ENCODE measurements at places on chromosomes 1 and 21.

DNA sequence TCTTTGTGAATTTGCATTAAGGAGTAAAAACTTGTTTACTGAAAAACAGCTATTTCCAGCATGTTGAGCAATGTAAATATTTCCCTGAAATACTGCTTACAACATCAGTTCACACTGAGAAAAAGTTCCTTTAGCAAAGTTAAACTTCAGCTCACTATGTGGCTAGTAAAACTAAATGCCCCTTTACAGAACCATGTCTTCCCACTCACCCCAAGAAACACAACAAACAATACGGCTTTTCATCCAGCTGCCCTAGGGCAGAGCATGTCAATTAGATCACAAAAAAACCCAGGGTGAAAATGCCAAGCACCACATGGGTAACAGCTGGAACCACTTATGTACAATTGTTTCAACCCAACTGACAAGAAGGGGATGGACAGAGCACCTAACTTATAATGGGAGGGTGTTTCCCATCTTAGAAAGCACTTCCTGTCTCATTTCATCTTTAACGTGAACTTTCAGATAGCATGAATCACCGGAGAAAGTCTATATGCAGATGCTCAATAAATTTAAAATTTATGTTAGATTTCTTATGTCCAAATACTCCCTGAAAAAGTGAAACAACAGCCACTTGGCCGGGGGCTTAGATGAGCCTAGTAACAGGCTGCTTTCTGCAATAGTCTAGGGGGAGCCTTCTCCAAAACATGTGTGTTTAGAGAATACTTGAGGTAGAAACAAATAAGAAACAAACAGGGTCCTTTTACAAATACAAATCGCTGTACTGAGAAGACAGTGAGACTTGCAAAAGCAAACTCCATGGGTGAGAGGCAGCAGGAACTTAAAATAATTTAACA, 6.6 kb downstream of the NID1 start:
- no peak for DNase-seq

- DNase-seq: no peak
Observed at GRCh38 chr1:98420376-98421084, 241.0 kb upstream of the SNX7 start.

DNA sequence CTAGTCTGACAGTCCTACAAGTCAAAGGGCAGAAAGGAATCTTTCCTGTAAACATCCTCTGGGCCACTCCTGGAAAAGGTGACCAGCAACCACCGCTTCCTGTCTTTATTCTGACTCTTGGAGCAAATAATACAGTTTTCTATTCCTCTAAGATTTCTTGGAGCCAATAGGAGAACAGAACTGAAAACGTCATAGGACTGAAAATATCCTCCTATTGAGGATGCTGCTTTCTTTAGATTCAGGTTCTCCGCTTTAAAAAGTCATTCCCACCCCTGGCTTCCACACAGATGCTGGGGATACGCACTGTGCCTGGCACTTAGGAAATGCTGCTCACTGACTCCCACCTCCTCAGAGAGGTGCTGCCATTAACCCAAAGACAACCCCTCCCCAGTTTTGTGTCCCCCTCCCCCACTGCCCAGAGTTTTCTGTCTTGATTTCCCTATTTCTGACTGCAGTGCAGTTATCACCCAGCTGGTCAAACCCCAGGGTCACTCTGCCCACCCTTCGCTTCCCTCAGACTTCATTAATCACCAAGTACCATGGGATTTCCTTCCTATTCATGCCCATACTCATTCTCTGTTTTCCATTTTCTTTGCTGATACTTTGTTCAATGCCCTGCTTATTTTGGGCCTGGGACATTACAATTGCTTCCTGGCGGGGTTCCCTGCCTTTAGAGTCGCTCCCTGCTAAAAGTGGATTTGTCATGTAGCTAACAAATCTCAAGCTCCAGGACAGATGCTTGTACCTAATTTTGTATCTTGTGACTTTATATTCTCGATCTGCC, 82.1 kb upstream of the ARHGAP29 start:
- DNase-seq: no peak

GRCh38 chr1:219792337-219793021, 135.9 kb downstream of the SLC30A10 start:
- no peak for DNase-seq

DNA sequence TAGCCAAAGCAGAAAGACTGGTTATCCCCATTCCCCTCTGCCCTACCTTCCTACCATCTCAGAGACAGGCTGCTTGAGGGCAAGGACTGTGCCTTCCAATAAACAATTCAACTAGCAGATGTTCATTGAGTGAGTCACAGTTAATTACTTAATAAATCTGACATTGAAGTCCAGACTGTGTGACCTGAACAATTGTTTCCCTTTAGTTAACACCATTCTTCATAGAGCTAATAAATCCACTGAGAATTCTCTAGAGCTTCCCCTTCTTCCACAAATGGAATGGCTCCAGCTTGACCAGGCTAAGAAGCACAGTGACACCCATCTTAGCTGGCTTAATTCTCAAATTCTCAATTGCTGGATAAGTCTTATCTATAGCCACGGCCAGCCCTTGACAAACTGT, 61.9 kb upstream of the GJA5 start:
- no peak for DNase-seq

GRCh38 chr21:42397746-42398394, 2.0 kb upstream of the TMPRSS3 start:
- no peak for DNase-seq

- DNase-seq: no peak
Observed at GRCh38 chr1:183936009-183936408, 101.5 kb downstream of the COLGALT2 start.

DNA sequence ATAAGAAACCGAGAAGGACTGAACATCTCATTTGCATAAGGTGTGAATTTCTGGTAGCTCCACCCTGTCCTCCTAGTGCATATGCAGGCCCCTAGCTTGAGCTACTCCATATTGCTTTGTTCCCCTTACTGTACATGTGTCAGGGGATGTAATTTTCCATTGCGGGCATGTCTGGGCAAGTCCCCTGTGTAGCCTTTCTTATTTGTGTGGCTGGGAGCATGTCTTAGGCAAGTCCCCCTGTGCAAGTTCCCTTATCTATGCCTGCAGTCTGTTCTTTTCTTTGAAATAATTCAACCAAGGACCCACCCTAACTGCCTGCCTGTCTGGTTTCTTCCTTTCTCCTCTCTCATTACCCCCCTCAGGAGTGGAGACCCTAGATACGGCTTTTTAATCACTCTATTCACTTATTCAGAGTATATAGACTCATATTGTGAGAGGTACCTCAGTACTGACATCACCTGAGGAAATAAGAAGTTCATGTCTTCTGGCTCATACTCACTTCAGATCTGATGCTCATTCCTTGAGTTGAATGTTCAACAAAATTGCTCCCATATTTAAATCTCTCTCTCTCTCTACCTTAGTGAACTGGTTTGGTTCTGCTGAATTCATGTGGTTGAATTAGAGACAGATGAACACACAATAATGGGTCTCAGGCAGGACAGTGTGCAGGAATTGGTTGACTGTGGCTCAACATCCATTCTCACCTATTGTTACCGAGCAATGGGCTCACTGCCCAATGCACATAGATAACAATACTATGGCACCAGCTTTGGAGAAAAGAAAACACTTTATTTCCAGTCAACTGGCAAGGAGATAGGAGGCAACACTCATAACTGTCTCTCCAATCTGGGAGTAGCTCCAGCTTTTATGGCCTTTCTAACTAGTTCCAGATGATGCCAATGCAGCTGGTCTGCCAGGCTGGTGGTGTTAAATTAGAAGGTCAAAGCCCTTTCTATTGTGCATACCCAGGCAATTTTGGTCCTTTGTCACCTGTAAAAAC, 27.9 kb upstream of the NPL start:
- no peak for DNase-seq

GRCh38 chr1:235124665-235125064, 4.0 kb downstream of the TOMM20 start:
- DNase-seq: no peak
